ENCODE measurements at places on chromosomes 16 and 17.

GRCh38 chr17:6521586-6521985 is 34.8 kb downstream of the PITPNM3 start:
- DNase-seq = no peak

DNA sequence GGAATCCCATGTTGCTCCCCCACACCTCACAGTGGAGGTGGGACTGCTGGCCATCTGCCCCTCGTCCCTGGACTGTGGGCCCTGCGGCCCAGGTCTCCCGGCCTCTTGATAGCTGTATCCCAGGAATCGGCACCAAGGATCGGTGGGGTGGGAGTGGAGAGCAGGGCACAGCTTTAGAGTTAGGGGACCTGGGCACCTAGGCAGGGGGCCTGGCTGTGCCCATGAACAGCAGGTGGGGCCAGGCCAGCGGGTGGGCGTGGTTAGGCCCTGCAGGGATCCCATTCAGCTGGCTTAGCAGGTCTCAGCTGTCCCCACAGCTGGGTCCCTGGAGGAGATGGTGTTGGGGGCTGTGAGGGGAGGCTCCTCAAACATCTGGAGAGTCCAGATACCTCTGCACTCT is 49.2 kb downstream of the SREBF1 start:
- DNase-seq = no peak

DNA sequence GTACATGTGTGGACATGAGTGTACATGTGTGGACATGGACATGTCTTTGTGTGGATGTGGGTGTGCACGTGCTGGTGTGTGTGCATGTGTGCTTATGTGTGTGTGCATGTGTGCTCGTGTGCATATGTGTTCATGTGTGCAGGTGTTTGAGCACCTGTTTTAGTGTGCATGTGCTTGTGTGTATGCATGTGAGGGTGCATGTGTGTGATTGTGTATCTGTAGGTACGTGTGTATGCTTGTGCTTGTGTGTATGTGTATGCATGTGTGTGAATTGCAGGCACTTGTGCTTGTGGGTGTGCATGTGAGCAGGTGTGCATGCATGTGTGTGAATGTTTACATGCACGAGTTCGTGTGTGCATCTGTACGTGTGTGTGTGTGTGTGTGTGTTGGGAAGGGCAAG is 300.6 kb upstream of the EEF2KMT start:
- no peak for DNase-seq

GRCh38 chr16:85193876-85194275 is 81.6 kb upstream of the CIBAR2 start:
- DNase-seq = no peak

DNA sequence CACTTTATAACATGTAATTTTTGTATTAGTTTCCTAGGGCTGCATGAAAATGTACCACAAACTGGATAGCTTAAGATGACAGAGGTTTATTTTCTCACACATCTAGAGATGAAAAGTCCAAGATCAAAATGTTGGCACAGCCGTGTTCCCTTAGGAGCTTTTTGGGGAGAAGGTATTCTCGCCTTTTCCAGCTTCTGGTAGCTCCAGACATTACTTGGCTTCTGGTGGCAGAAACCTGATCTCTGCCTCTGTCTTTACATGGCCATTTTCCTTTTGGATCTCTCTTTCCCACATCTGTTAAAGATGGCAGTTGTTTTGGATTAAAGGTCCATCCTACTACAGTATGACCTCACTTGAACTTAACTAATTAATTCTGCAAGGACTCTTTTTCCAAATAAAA is 885.7 kb upstream of the CDH8 start:
- no peak for DNase-seq

GRCh38 chr16:29688172-29688571 is 9.2 kb downstream of the QPRT start:
- DNase-seq = no peak

DNA sequence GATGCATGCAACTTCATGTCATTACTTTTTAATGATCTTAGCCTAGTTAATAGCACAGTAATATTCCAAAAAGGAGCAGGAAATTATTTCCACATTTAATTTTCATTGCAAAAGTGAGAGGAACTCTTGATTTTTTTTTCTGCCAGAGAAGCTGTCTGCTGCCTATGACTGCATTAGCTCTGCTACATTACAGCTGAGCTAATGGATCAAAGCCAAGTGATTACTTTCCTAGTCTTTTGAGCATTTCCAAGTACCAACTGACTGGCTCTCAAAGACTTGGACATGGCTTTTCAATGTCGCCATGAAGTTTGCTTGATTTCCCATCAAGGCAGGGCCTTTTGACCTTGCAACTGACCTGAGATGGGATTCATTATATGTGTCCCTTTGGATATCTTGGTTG is 356.6 kb upstream of the XYLT1 start:
- no peak for DNase-seq

DNA sequence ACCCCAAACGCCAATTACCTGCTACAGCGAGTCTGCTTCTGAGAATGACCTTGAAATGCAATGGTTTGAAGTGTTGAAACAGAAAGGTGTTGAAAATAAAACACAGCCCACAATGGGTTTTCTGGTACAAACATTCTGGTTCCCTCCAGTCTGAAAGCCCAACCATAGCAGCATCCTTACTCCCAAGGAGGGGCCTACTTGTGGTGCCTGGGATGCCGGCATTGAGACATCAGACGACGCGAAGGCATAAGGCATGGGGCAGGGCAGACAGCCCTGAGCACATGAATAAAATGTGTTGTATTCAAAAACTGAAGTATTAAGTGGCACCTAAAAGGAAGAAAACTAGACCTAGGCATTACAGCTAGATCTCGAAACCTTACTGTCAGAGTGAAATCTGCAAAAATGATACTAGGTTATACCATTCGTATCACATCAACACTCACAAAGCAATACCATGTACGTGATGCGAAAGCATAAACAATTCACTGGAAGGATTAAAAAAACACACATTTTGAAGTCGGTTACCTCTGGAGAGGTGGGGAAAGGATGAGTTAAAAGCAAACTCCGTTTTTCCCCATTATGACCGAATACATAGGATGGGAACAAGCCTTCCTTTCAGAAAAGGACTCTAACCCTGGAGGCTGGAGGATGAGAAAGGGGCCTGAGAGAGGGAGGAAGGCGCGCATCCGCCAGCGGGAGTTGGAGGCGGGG is 702 bp downstream of the NUDT21 start:
- DNase-seq = no peak

Measured in AG04449 (cell line).